ENCODE measurements at places on chromosomes 5 and 9. TPM values are rescaled to one million over a fixed set of nuclear protein-coding genes. Genes with fewer than 3 reads are reported as not detected.

Gene ADAMTS19
- not detected for total RNA-seq

Gene PAEP
- not detected for total RNA-seq

Gene ZNF883
- 1.0 TPM for total RNA-seq

Gene KCNIP1
- not detected for total RNA-seq

Gene FOXD4L5
- total RNA-seq = 0.06 TPM

Gene TMEM174
- not detected for total RNA-seq

Gene SH3GL2
- total RNA-seq = not detected

Gene SLC6A7
- total RNA-seq = not detected

Gene EGFLAM
- total RNA-seq = 22.4 TPM

DNA sequence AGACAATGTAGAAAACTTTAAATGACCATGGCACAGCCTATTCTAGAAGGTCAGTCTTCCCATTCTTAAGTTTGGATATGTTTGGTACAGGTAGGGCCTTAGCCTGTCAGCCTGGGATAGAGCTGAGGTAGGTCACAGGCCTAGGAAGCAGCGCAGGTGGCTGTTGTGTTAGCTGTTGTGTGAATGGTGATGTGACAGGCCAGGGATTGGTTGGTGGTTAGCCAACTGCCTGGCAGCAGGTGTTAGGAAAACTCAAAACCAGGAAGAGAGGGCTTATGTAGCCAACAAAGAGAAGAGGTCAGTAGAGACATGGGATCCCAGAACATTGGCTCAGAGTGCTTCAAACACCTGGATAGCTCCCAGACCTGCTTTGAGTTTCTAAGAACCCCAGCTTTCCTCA is 84.2 kb downstream of the FBXO38 start:
- DNase-seq = no peak

- DNase-seq = no peak
These were observed 126.1 kb upstream of the TBC1D2 start for GRCh38 chr9:98381311-98382103.

- no peak for DNase-seq
These were observed 118.7 kb downstream of the ZNF462 start for GRCh38 chr9:106981396-106982287.

- peak; percentile 31 for DNase-seq
These were observed 10.3 kb upstream of the ROPN1L start for GRCh38 chr5:10431415-10431814.

- peak; percentile 8 for DNase-seq
These were observed 865.4 kb downstream of the MAT2B start for GRCh38 chr5:164370841-164371240.

GRCh38 chr9:33450621-33451146 is 3.3 kb upstream of the AQP3 start:
- no peak for DNase-seq

DNA sequence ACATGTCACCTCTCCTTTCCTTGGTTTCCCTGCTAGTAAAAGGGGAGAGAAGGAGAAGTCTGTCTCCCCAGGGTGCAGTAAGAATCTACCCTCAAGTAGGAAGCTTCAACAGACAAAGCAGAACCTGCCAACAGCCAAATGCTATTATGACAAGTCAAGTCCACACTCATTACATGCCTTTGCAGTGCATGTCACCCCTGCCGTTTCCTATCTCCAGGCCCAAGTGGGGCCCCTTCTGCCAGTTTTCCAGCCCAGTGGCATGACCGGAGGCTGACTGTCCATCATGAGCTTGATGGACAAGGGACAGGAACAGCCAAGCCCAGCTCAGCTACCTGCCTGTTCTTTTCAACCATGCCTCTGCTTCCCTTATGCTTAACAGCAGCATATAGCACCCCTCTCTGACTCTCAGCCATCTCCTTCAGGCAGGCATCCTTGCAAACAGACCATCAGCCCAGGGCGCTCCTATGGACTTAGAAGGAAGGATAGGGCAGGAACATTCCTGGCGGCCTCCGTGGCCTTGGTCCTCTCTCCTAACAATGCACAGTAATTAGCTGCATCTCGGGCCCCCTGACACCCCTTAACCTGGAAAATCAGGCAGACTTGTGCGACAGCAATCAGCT is 107.2 kb upstream of the RAD23B start:
- no peak for DNase-seq

GRCh38 chr9:79780559-79780958 is 208.8 kb downstream of the TLE4 start:
- no peak for DNase-seq

GRCh38 chr9:101592788-101593187 is 2.0 kb downstream of the PPP3R2 start:
- no peak for DNase-seq

DNA sequence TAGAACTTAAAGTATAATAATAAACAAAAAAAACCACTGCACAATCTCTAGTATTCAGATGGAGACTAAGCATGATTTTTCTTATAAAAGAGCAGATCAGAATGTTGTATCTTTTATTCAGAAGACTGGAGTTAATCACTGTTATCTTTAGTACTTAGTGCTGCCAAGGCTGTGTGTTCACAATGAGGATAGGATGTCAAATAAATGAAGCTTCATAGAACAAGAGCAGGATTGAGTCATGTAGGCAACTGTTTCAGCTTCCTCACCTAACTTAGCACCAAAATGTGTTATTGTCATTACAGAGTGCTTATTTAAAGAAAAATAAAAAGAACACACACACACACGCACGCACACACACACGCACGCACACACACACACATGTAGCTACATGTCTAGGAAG is 58.1 kb upstream of the CDKN2B start:
- DNase-seq = peak; percentile 36

DNA sequence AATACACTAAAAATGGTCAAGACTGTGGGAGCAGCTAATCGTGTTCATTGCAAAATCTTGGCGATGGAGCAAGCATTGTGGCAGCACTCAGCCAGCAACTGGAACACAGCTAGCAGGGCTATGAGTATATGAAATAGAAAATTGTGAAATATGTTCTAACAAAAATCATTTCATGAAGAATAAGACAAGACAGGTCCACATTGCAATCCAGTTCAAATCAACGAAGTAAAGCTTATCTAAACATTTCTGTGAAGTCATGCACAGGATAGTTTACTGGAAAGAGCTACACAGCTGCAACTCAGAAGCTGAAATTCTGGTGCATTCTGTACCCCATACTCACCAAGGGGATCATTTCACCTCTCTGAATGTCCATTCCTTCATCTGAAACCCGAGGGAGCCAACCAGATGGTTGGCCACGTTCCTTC is 5.3 kb upstream of the NFIL3 start:
- DNase-seq = peak; percentile 61

DNA sequence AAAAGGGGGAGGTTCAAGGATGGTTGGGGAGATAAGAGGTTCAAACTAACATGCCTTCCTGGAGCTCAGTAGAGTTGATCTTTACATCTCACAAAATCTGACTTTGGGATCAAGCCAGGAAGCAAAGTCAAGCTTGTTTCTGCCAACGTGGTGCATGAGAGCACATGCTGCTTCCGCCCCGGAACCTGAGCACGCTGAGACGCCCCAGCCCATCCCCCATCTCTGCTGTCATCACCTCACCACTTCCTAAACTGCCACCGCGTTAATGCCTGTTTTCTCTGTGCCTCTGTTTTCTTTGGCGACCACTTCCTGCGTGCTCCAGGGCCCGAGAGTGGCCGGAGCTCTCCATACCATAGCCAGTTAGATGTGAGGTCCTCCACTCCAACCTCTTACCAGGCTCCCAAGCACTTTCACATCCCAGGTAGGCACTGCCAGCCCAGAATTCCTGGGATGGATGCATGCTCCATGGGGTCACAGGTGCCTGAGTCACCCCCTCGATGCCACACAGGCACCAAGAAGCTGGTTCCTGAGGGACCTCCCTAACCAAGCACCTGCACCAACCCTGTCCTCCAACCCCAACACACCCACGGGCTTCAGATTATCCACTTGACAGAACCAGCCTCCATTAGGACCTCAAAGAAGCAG is 31.2 kb upstream of the AFAP1L1 start:
- no peak for DNase-seq

DNA sequence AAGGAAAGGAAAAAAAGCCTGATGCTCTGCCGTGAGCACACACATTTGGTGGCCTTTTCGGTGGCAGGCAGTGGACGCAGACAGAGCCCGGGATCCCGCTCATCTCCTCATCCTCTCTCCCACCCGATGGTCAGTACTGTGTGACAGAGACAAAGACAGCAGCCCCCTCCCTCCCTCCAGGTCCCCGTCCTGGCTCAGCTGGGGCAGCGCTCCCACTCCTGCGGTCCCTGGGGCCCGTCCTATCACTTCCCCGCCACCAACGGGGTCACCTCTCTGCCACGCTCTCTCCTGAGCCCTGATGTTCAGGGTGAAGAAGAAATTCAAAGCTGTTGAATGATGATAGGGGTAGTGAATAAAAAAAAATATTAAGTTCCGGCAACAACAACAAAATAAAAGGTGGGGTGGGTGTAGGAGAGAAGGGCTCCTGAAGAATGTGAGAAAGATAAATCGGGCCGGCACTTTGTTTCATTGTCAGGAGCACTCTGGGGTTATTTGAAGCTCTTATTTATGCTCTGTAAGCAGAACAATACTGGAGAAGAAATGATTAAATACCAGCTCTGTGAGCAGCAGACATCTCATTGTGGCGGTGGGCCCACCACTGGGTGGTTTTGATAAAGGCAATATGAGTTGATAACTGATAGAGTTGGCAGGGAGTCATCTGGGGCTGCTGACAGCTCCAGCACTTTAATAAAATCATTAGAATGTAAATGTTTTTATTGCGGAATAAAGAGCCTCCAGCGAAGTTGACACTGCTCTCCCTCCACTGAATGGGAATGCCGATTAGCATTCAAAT is 417.7 kb downstream of the IRX1 start:
- DNase-seq = no peak

DNA sequence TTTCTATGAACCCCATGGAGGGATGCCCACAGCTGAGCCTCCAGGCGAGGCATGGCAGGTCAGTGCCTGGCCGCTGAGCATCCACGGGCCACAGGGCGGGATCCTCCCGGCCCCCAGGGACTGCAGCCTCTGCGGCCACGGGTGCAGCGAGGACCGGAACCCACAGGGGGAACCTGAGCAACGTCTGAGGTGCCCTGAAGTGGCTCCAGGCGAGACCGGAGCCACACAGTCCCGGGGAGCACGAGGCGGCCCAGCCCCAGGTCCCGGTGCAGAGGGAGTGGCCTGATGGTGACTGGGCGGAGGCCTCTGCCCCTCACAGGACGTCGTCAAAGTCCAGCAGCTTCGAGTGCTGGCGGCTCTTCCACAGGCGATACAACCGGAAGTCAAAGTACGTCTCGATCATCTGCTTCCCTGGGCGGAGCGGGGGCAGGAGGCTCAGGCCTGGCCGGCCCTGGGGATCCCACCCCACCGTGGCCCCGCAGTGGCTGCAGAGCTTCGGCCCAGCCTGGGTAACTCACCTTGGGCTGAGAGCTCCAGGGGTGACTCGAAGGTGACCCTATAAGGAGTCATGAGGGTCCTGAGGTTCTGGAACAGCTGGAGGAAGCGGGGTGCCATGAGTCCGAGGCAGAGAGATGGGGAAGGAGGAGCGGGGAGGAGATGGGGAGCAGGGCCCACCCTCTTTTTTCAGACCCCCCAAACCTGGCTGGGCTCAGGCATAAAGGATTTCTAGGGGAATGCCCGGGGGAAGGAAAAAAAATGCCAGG is 8.1 kb upstream of the ENTPD8 start:
- no peak for DNase-seq

GRCh38 chr5:87452837-87453236 is 40.1 kb upstream of the CCNH start:
- no peak for DNase-seq

- no peak for DNase-seq
These were observed 200.4 kb downstream of the CACNA1B start for GRCh38 chr9:138077898-138078540.

GRCh38 chr5:1888541-1889251 is 6.0 kb upstream of the IRX4 start:
- DNase-seq = no peak

- peak; percentile 54 for DNase-seq
These were observed 747 bp downstream of the LRSAM1 start for GRCh38 chr9:127451858-127452656.
